ENCODE measurements at places on chromosomes 12 and 14. TPM values are rescaled to one million over a fixed set of nuclear protein-coding genes. Genes with fewer than 3 reads are reported as not detected.
A peak's percentile ranks its signal among the peaks of the same experiment; 100 is the strongest.

- H3K4me3 ChIP-seq: no peak overlapping the region
- H3K27ac ChIP-seq: no peak overlapping the region
- DNase-seq: no peak
- no peaks in the 10 kb centered on the region for H3K36me3 ChIP-seq
- no peaks in the 10 kb centered on the region for H3K4me1 ChIP-seq
Observed at GRCh38 chr14:61621444-61621843, 73.9 kb upstream of the HIF1A start.

DNA sequence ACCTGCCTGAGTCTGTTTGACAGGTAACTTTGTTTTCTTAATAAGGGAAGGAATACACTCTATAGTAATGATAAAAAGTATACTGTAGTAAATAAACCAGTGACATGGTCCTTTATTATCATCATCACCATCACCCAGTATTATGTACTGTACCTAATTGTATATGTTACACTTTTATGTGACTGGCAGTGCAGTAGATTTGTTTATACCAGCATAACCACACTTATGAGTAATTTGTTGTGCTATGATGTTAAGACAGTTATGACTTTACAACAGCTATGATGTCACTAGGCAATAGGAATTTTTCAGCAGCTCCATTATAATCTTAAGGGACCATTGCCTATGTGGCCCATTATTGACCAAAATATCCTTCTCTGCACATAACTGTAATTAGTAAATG is 155.0 kb downstream of the NUBPL start:
- no peak overlapping the region for H3K4me3 ChIP-seq
- no peak for DNase-seq
- no peaks in the 10 kb centered on the region for H3K36me3 ChIP-seq
- no peak overlapping the region for H3K27ac ChIP-seq

DNA sequence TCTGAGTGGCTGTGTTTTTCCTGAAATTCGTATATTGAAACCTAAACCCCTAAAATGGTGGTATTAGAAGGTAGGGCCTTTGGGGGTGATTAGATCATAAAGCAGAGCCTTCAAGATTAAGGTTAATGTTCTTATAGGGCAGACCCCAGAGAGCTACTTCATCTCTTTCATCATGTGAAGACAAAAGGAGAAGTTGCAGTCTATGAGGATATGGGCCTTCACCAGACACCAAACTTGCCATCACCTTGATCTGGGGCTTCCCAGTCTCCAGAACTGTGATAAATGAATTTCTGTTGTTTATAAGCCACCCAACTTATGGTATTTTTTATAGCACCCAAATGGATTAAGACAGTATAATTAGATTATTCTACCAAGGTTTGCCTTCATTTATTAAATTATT is 275.0 kb upstream of the ATP2B1 start:
- H3K4me3 ChIP-seq: no peak overlapping the region
- H3K36me3 ChIP-seq: no peaks in the 10 kb centered on the region
- DNase-seq: no peak
- H3K27me3 ChIP-seq: no peaks in the 10 kb centered on the region
- no peaks in the 10 kb centered on the region for H3K4me1 ChIP-seq
- no peak overlapping the region for H3K27ac ChIP-seq

DNA sequence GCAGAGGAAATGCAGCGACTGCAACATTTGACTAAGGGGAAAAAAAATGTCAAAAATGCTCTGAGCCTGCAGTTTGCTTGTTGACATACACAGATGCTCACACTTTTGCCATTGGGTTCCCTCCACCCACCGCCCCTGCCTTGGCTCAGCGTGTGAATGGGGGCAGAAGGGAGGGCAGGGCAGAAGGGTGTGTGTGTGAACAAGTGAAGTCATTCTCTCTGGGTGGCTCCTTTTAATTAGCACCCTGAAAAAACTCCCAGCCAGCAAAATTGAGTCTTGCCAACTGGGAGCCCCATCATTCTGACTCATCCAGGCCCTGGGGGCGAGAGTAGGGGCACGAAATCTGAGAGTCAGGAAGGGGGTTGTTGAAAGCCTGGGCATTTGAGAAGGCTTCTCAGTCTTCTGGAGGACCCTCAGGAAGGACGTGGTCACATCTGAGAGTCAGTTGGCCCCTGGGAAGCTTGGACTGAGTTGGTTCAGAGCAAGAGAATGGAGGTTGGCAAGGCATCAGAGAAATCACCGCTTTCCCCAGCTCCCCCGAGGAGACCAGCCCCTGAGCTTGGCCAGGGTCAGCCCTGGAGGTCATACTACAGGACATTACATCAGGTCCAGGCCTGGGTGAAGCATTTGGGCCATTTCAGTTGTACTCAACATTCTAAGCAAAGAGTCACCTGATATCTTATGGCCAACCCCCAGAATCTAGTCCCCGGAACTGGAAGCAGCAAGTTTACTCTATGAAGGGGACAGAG is 22.7 kb upstream of the KRT78 start:
- DNase-seq: peak; percentile 75
- no peak overlapping the region for H3K4me3 ChIP-seq
- no peaks in the 10 kb centered on the region for H3K36me3 ChIP-seq
- H3K4me1 ChIP-seq: peaks cover 29% of the 10 kb centered on the region

ANKRD33 gene
- not detected for total RNA-seq

DNA sequence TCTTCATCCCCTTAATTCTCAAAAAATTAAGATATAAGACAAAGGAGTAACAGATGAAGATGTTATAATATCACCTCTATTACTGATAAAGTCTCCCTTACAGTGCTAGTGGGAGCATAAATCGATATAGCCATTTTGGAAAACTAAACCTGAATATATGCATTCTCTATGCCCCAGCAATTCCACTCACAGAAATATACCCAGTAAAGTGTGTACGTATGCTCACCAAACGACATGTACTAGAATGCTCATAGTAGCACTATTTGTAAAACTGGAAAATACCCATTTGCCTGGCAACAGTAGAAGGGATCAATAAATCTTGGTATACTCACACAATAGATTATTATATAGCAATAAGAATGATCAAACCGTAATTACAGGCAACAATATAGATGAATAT is 44.0 kb upstream of the HIF1A start:
- H3K27ac ChIP-seq: no peak overlapping the region
- no peak overlapping the region for H3K4me3 ChIP-seq
- DNase-seq: no peak
- H3K36me3 ChIP-seq: no peaks in the 10 kb centered on the region
- H3K27me3 ChIP-seq: no peaks in the 10 kb centered on the region

MYBPC1 gene
- total RNA-seq: 0.89 TPM

- no peak overlapping the region for H3K27ac ChIP-seq
- no peak for DNase-seq
- H3K27me3 ChIP-seq: no peaks in the 10 kb centered on the region
- H3K36me3 ChIP-seq: no peaks in the 10 kb centered on the region
Observed at GRCh38 chr14:103366741-103367140, 18.5 kb upstream of the MARK3 start.

WDR89 gene
- 12.0 TPM for total RNA-seq

DPF3 gene
- 14.0 TPM for total RNA-seq

GRCh38 chr12:132804426-132804861 is 24.2 kb downstream of the GOLGA3 start:
- no peaks in the 10 kb centered on the region for H3K27me3 ChIP-seq
- no peak overlapping the region for H3K4me3 ChIP-seq
- peaks cover 41% of the 10 kb centered on the region for H3K36me3 ChIP-seq

DNA sequence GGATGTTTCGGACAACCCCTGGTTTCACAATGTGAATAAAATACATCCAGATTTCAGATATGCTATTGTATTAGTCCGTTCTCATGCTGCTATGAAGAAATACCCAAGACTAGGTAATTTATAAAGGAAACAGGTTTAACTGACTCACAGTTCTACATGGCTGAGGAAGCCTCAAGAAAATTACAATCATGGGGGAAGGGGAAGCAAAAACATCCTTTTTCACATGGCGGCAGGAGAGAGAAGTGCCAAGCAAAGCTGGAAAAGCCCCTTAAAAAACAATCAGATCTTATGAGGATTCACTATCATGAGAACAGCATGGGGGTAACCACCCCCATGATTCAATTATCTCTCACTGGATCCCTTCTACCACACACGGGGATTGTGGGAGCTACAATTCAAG is 451.7 kb downstream of the MDGA2 start:
- H3K4me1 ChIP-seq: no peaks in the 10 kb centered on the region
- no peaks in the 10 kb centered on the region for H3K27me3 ChIP-seq
- H3K36me3 ChIP-seq: no peaks in the 10 kb centered on the region
- no peak overlapping the region for H3K4me3 ChIP-seq
- no peak for DNase-seq
- no peak overlapping the region for H3K27ac ChIP-seq

- no peaks in the 10 kb centered on the region for H3K4me1 ChIP-seq
- peak overlapping the region; percentile 63 for H3K4me3 ChIP-seq
- peak; percentile 20 for DNase-seq
- no peaks in the 10 kb centered on the region for H3K27me3 ChIP-seq
- H3K36me3 ChIP-seq: no peaks in the 10 kb centered on the region
Observed at GRCh38 chr12:42145197-42145549, 499 bp upstream of the GXYLT1 start.

DNA sequence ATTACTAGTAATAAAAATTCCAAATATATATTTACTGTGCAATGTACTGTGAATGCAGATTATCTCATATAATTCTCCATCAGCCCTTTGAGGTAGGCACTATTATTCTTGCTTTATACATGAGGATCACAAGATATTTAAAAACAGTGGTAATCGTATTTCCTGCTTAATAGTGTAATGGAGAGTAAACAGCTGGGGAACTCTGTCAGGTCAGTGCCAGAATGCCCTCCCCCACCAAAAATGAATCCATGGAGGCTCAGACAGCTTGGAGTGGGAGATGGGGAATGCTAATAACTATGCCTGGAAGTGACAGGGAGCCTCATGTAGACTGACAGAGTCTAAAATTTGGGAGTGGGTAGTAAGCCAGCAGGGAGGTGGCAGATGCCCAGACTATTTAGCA is 153.6 kb downstream of the PAH start:
- H3K36me3 ChIP-seq: no peaks in the 10 kb centered on the region
- no peaks in the 10 kb centered on the region for H3K27me3 ChIP-seq
- H3K27ac ChIP-seq: no peak overlapping the region
- no peak overlapping the region for H3K4me3 ChIP-seq

RTL1 gene
- total RNA-seq: not detected

DNA sequence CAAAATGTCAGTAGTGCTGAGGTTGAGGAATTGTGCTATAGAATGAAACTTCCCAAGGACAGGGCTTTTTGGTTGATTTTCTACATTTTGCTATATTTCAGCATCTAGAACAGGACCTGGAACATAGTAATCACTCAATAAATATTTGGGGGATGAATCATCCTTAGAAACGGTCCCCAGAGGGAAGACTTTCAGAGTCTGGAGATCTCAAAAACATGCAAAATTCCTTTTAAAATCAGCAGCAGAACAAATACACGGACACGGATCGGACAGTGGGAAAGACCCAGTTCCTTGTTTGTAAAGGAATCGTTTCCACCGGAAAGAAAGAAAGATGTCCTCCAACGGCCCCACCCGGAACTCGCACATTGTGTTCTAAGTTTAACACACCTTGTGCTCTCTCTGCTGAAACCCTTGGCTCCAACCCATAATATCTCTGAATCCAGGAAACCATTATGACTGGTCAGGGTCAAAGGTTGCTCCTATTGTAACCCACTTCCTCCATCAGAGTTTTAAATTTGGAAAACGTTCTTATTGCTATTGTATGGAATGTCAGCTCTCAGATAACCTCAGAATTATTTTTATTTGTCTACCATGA is 617.2 kb downstream of the MED13L start:
- H3K27me3 ChIP-seq: no peaks in the 10 kb centered on the region
- H3K36me3 ChIP-seq: no peaks in the 10 kb centered on the region
- peak; percentile 66 for DNase-seq
- no peak overlapping the region for H3K27ac ChIP-seq
- no peaks in the 10 kb centered on the region for H3K4me1 ChIP-seq
- H3K4me3 ChIP-seq: no peak overlapping the region

NKX2-1 gene
- total RNA-seq: 0.32 TPM

- H3K4me3 ChIP-seq: peak overlapping the region; percentile 12
- H3K27me3 ChIP-seq: no peaks in the 10 kb centered on the region
- H3K27ac ChIP-seq: peak overlapping the region; percentile 95
- peaks cover 16% of the 10 kb centered on the region for H3K4me1 ChIP-seq
- H3K36me3 ChIP-seq: no peaks in the 10 kb centered on the region
- DNase-seq: no peak
Observed at GRCh38 chr12:124423761-124424515, 129.0 kb downstream of the RFLNA start.

PCED1B gene
- total RNA-seq: 2.1 TPM

DNA sequence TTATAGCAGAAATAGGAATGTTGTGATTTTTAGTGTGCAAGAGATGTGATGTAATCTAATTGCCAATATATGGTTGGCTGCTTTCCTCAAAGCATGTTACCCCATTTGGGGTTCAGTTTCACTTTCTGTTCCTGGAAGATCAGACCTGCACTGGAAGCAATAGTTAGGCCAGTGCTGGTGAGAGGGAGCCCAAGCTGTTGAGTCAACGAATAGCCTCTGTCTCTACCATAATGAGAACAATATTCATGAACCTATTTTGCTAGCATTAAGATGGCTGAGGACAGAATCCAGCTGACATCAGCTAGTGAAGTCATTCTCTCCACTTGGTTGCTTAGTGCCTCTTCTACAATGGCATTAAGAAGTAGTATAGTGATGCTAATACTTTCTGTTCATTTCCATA is 379.9 kb upstream of the DCN start:
- H3K36me3 ChIP-seq: no peaks in the 10 kb centered on the region
- H3K27me3 ChIP-seq: no peaks in the 10 kb centered on the region
- H3K27ac ChIP-seq: no peak overlapping the region
- no peaks in the 10 kb centered on the region for H3K4me1 ChIP-seq
- H3K4me3 ChIP-seq: no peak overlapping the region
- DNase-seq: no peak

A2M gene
- 105 TPM for total RNA-seq

DNA sequence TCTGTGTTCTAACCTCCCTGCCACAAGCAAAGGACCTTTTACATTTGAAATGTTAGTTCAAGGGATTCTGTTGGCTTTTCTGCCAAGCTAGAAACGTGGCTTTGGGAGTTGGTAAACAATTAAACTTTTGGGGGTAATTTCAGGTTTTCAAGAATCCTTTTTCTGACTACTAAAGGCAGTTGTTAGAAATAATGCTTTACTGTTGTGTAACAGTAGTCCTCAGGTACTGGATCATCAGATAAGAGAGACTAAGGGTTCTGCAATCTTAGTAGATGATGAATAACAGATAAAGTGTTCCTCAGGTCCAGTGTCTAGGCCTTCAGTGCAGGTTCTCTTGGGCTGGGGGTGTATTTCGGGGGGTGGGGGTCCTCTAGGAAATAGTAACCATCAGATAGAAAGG is 192.3 kb downstream of the SYNE2 start:
- DNase-seq: no peak
- no peak overlapping the region for H3K27ac ChIP-seq
- H3K4me1 ChIP-seq: no peaks in the 10 kb centered on the region

- H3K4me1 ChIP-seq: no peaks in the 10 kb centered on the region
- no peak overlapping the region for H3K4me3 ChIP-seq
- H3K36me3 ChIP-seq: no peaks in the 10 kb centered on the region
- H3K27ac ChIP-seq: no peak overlapping the region
- DNase-seq: no peak
Observed at GRCh38 chr14:36070720-36071043, 105.8 kb downstream of the PTCSC3 start.

- H3K36me3 ChIP-seq: no peaks in the 10 kb centered on the region
- no peak for DNase-seq
- H3K4me3 ChIP-seq: no peak overlapping the region
Observed at GRCh38 chr12:64459394-64459891, 7.5 kb downstream of the TBK1 start.
